ENCODE measurements at places on chromosomes 12 and 14.

DNA sequence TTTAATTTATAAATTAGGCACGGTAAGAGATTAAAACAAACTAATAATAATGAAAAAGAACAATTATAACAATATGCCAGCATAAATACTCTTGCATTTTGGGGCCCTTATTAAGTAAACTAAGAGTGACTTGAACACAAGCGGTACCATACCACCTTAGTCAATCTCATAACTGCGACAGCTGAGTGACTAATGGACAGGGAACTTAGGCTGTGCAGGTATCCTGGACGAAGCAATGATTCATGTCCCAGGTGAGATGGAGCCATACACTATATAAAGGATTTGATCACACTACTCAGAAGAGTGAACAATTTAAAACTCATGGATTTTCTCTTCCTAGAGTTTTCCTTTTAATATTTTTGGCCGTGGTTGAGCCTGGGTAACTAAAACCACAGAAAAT, 4.3 kb downstream of the KLRC4 start:
- DNase-seq, result no peak

DNA sequence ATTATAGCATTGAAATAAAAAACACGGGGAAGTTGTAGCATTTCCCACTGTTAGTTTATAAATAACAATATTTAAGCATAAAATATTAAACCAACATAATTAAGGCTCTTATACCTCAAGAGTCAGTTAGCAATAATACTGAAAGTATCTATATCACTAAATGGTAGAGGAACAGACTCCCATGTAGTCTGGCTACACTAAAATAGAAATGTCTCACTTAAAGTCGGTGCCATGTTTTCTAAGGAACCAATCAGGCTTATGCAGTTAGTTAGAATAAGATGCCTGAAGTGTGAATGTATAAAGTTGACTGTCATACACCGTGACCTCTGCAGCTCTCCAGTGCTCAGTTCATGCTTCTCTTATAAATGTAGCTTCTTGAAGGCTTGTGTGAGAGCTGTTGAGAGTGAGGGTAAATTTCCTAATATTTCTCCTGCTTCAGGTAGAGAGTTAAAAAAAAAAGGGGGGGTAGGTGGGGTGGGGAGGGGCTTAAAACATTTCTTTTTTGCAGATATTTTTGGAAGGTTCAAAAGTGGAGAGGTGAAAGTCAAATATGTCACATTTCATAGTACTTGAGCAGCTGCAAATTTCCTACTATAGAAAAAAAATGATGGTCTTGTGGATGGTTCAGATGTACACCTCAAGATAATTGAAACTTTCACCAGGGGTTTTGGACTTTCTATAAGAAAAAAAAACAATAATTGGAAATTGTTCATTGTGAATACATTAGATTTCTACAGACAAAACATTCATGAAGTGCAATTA, 64.5 kb downstream of the PTCSC3 start:
- DNase-seq, result no peak

- peak; percentile 76 for DNase-seq
Measured at GRCh38 chr12:27619308-27619707, 76.9 kb upstream of the REP15 start.

GRCh38 chr14:75282170-75282554, 3.5 kb downstream of the FOS start:
- DNase-seq, result no peak

- DNase-seq, result peak; percentile 31
Measured at GRCh38 chr14:101716956-101717662, 44.4 kb upstream of the PPP2R5C start.

DNA sequence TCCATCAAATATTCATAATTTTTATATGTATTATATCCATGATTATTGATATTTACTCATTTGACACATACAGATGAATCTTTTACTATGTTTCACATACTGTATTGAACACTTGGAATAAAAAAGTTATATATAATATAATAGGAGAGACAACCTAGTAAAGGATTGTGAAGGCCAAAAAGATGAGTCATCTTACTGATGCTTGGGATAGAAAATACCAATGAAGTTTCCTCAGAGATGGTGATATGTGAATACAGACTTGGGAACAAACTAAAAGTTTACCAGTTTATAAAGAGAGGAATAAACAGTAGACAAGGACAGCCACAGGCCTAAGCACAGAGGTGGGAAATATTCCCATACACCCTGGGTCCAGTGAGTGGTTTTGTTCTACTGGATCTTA, 743.9 kb upstream of the FLRT2 start:
- no peak for DNase-seq

- DNase-seq, result no peak
Measured at GRCh38 chr12:70971001-70971794, 50.7 kb upstream of the PTPRR start.

DNA sequence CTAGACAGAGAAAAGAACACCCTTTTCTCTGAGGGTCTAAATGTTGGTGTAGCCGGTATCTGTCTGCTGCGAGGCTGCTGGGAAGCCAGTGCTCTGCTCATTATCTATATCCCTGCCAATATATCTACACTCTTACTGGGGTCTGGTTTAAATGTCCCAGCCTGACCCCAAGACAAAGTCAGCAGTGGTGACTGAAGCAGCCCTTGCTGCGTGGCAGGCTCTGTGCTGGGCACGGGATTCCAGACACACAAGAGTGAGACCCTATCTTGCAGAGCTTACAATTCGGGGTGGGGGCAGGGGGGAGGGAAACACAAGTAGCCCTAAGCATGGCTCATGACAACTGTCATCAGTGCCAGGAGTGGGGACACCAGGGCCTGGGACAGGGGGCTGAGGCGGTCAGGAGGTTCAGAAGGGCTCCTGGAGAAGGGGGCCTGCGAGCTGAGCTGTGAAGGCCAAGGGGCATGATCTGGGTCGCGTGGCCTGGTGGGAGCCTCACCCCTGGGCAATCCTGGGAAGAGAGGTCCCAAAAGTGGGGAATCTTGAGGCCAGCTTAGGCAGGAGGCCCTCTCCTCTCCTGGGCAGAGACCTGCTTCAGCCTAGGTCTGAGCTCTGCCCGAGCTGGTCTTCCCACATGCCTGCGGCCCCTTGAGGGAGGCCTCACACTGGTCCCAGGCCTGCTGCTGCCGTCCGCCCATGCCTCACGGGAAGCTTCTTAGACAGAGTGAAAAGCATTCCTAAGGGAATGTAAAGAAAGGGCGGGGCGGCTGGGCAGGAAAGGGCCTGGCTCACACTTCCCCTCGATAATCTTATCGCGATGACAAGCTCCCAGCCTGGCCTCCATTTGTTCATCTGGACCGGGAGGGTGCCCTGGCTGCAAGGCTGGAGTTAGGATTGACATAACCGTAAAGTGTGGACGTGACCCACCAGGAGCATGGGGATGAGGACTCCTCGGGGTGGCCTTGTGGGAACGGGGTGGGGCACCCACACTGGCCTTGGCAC, 7.3 kb upstream of the RCOR1 start:
- no peak for DNase-seq

- DNase-seq, result no peak
Measured at GRCh38 chr12:122593910-122594309, 66.9 kb downstream of the KNTC1 start.

All from MV-4-11 (cell line).